ENCODE measurements at places on chromosomes 16 and 17.

DNA sequence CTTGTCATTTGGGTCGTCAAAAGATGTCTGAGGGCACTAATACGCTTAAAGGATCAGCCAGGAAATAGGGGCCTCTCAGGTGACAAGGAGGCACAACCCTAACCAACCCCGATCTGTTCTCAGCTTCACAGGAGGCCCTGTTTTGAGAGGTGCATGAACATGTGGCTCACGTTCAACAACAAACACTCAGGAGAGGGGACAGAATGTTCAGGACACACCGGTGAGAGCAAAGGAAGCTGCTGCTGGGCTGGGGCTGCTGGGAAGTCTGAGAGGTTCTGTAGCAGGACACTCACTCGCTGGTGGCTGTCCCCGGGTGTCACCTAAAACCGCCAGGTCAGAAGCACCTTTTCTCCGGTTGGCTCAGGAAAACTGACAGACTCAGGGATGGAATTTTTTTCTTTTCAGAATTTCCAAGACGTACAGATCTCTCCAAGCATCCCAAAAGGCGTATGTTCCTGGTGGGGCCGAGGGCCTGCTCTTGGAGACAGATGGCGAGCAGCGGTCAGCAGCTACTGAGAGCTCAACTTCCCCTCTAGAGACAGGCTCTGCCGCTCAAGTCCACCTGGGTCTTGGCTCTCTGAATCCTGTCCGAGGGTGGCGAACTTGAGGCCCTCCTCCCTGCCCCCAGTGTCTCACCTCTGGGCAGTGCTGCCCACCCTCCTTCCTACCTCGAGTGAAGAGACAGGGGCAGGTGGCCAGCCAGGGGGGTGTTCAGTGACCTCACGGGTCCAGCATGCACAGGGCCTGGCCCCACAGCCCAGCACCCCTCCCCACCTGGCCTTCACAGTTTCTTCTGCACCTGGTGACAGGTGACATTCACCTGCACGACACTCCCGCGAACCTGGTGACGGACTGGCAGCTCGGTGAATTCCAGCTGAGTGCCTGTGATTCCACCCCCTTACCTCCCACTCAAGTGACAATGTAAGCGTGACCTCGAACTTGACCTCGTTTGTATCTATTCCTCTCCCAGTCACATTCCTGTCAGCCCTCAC is 22.9 kb downstream of the CLUH start:
- DNase-seq, result peak; percentile 6

DNA sequence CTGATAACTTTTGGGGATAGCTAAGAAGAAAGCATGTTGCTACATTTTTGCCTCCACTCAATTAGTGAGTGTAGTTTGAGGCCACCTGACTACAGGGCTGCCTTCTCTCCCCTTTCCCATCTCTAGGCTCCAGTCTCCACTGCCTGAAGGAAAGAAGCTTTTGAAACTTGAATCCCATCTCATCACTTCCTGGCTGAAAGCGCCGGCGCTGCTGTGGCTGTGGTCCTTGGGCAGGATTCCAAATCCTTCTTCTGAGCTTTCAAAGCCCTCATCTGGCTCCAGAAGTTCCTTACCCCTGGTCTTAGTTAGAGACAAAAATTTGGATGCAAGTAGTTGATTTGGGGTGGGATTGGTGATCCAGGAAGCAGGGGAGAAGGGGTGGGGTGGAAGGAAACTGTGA is 119.4 kb downstream of the FOXL1 start:
- DNase-seq, result no peak

DNA sequence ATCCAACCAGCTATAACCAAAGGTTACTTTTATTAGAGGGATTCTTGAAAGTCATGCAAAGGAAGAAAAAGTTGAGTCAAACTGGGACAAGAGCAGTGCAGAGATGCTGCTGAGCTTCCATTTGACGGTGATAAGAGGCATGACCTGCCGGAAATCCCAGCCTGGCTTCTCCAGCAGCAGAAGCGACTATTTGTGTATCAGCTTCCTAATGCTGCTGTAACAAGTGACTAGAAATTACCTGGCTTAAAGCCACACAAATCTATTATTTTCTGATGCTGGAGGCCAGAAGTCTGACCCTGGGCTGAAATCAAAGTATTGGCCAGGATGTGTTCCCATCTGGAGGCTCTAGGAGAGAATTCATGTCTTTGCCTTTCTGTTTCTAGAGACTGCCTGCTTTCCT is 41.6 kb upstream of the CPPED1 start:
- no peak for DNase-seq

- DNase-seq, result no peak
Observed at GRCh38 chr17:48021934-48022333, 15.7 kb downstream of the COPZ2 start.

DNA sequence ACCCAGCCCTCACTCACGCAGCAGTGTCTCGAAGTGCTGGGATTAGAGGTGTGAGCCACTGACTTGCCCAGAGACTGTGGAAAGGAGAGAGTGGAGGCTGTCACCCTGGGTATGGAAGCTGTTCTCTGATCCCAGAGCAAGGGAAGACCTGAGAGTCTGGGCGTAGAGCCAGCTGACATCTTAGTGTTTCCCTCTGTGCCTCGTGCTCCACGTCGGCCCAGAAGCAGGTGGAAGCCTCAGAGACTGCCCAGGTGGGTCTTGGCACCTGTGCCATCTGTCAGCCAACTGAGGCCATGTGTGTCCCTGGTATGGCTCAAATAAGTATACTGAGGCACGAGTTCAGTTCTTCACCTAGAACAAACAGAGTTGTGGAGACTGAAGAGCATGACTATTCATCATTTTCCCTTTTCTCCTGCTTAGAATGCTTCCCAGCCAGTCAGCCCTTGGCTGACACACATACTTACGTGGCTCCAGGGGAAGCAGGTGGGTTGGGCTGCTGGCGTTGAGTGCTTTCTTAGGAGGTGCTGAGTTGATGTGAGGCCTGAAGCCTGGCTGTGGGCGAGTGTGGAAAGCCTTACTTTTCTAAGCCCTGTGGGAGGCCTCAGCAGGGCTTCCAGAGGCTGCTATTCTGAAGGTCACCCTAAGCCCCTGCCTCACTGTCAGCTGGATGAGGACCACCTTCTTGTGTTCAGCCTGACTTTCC is 8.1 kb downstream of the CTRL start:
- DNase-seq, result no peak

DNA sequence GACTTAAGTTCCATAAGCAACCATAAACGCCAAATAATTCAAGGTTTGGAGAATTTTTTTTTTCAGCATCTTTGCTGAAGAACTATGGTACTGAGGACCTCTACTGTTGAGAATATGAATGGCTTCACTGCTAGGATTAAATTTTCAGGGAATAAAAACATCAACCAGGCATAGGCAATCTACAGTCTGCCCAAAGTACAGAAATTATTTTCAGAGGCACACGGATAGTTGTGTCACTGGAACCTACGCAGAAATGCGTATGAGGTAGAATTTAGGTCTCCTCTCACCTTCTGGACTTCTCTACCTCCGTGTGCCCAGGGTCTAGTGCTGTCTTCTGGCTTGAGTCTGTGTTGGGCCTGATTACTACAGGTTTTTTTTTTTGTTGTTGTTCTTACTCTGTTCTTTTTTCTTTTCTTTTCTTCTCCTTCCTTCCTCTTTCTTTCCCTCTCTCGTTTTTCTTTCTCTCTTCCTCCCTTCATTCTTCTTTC is 39.7 kb downstream of the NACA2 start:
- DNase-seq, result no peak

GRCh38 chr17:51580869-51581268 is 320.5 kb downstream of the UTP18 start:
- no peak for DNase-seq

DNA sequence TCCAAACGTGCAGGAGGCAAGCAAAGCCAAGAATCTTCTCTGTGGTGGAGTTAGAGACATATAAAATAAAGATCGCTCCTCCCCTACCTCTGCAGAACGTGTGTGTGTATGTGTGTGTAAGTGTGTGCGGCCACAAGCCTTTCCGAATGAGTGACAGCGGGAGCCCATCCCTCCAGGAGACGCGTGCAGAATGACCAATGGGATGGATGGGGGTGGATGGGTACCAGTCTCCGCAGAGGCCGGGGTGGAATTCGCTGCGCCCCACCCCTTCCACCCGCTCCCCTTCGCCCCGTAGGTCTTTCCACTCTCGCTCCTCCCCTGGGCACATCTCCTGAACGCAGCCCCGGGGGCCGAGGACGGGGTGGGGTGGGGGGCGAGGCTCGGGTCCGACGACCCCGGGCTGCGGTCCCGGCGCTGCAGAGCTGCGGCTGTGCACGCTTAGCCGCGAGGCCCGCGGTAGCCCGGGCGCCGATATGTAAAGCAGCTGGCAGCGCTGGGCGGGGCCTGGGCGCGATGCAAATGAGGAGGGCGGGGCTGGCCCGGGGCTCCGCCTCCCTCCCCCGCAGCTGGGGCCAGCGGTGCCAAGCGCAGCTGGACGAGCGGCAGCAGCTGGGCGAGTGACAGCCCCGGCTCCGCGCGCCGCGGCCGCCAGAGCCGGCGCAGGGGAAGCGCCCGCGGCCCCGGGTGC is at the start of gene PRKCB:
Gene PRKCB, plus strand, starts transcription at position 594 of the 688 bp plus-strand sequence.
- peak; percentile 77 for DNase-seq

DNA sequence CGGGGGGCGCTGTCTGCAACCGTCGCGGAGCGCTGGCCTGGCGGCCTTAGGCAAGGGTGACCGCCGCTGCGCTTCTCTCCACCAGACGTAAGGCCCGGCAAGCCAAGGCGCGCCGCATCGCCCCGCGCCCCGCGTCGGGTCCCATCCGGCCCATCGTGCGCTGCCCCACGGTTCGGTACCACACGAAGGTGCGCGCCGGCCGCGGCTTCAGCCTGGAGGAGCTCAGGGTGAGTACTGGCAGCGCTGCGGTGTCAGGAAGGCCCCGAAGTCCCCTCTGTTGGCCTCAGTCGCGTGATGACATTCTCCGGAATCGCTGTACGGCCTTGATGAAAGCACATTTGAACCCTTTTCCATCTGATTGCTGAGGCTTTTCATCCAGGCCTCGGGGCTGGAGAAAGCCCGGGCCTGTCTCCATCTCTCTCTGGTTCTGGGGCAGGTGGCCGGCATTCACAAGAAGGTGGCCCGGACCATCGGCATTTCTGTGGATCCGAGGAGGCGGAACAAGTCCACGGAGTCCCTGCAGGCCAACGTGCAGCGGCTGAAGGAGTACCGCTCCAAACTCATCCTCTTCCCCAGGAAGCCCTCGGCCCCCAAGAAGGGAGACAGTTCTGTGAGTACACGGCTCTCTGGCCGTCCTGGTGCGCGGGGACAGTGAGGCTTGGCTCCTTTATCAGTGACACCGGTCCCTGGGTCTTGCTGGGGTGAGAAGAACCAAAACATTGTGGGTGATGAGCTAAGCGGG is 831 bp downstream of the RPL13 start:
- DNase-seq, result no peak

DNA sequence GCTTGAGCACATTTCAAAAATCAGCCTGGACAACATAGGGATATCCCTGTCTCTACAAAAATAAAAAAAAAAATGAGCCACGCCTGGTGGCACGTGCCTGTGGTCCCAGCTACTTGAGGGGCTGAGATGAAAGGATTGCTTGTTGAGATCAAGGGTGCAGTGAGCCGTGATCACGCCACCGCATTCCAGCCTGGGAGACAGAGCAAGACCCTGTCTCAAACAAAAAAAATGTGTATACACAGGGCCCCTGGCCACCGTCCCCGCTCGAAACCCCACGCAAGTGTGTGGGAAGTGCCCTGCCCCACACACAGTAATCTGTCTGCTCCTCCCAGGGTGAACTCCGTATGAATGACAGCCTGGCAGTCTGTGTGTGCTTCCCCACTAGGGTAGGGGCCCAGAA is 93.0 kb upstream of the RPL38 start:
- DNase-seq, result no peak

GRCh38 chr17:18267927-18268711 is 7.7 kb downstream of the MIEF2 start:
- no peak for DNase-seq

GRCh38 chr17:82006468-82007227 is 16.0 kb downstream of the CENPX start:
- DNase-seq, result no peak

DNA sequence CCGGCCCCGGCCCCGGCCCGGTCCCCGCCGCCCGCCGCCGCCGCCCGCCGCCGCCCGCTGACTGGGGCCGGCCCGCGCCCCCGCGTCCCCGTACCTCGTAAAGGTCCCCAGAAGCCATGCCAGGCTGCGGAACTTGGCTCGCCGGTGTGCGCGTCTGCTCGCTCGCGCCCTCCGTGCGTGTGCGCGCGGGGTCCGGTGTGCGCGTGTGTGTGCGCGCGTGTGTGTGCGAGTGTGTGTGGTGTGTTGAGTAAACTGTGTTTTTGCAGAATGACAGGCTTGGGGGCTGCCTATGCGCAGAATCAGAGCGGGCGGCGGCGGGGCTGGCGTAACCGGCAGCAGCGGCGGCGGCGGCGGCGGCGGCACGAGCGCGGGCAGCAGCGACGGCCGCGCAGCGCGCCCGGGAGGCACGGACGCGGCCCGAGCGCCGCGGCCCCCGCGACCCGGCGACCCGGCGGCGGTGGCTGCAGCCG is 307 bp downstream of the CDYL2 start:
- DNase-seq, result peak; percentile 34

Data from heart right ventricle (tissue), 16 donors.